ENCODE measurements at places on chromosomes 7 and 10.

DNA sequence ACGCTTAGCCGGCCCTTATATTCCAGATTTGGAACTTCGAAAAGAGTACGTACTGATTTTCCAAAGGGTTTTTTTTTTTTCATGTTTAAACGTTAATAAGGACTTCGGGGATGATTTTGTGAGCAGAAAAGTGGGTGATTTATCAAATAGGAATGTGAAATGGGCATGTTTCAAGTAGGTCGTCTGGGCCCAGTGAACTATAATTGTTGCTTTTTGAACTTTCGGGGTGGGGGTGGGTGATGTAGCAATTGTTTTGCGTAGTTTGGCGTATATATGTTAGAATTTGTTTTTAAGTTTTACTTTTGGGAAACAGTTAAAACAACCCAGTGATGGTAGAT lies 299 bp upstream of the PBLD start:
- no peak for DNase-seq

- no peak for DNase-seq
Measured at GRCh38 chr7:30963842-30964241, at the start of gene GHRHR. Gene GHRHR, plus strand, starts transcription at chr7:30963953. Its CDS starts 116 bp downstream, at chr7:30964069.

GRCh38 chr10:104680467-104681401 lies 39.6 kb downstream of the SORCS3 start:
- peak; percentile 39 for DNase-seq

- no peak for DNase-seq
Measured at GRCh38 chr10:121362026-121362425, 236.2 kb downstream of the FGFR2 start.

DNA sequence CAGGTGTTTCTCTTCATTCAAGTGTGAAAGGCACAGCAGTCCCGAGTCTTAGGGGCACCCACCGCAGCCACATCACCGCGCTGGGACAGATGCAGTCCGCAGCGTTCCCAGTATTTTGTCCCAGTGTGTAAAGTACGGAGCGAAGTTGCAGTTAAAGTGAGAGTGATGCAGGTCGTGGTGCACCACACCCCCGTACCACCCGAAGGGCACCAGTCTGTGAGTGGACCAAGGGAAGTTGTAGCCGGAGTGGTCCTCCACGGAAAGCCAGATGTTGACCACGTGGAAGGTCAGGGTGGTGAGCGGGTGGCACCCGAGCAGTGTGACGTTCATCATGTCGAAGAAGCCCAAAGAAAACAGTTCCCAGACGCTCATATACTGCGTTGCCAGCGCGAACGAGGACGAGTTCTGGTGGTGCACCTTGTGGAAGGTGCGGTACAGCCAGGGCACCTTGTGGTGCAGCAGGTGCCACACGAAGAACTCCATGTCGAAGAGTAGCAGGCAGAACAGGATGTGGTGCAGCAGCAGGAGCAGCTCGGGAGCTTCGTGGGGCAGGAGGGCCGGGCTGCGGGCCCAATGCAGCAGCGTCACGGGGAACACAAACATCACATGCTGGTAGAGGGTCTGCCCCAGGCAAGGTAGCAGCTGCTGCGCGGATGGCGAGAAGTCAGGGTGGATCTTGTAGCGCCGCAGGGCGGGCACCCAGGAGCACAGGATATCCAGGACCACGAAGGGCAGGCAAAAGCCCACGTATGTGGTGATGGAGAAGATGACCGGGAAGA lies 526 bp downstream of the CH25H start:
- peak; percentile 44 for DNase-seq

GRCh38 chr7:117273814-117274225 lies 49.0 kb downstream of the WNT2 start:
- DNase-seq = no peak

DNA sequence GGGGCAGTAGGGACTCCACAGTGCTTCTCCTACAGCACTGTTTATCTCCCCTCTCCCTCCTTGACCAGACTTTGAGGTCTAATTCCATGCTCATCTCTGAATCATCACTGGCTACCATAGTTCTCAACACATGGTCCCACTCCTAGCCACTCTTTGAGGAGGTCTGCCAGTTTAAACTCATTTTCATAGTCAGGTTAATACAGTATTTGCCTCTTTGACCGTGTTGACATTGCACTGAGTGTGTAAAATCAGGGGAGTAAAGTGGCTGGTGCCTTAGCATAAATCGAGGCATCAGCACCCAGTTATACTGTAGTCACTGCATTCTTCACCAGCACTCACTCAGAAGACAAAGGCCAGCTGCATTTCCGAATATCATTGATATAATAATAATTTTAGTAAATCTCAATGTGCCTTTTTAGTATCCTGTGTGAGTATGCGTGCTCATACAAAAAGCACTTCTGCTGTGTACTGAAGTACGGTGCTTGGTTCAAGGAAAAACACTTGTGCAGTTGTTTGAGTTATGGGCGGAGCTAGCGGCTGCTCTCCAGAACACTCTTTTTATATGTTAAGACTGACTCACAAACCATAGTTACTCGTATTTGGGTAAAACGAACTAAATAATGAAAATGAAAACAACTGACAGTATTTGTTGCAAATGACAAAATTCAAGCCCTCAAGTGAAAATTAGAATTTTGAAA lies 89.7 kb downstream of the GALNT11 start:
- no peak for DNase-seq

GRCh38 chr7:136523571-136523970 lies 344.9 kb upstream of the CHRM2 start:
- DNase-seq = peak; percentile 67

DNA sequence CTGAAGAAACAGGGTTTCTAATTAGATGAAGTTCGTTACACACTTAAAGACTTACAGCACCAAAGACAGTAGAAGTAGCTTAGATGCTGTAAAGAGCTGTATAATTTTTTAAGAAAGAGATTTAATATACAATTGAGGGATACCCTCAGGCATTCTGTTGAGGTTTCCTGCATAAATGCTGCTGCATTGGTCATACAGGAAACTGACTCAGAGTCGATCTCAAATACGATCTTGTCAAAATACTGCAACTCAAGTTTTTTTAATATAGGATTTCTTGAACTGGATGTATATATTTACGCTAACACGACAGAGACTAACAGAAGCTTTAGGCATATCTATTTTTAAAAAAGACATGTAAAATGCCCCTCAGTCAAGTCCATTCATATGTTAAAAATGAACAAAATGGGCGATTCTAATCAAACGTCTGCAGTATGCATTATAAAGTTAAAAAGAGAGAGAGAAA lies 2.4 kb upstream of the ARID5B start:
- DNase-seq = peak; percentile 83

GRCh38 chr10:113094114-113094486 lies 144.1 kb downstream of the TCF7L2 start:
- peak; percentile 84 for DNase-seq
